ENCODE measurements at places on chromosomes 7 and 10.

GRCh38 chr7:17104419-17104818 is 194.0 kb upstream of the AHR start:
- DNase-seq, result no peak

DNA sequence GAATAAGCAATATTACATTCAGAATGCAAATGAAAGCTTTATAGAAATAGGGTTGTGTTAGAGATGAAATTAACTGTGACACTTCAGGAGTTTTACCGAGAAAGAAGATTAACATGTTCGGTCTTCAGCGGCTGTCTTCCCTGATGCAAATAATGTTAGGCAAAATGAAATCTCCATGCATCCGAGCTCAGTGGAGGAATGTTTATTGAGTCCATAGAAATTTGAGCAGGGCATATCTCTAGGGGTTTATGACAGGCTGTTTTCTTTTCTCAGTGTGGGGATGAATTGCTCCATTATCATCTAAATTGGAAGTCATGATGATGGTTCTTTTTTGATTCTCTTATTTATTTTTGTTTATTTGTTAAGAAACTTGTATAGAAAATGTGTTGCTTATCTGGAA is 31.7 kb downstream of the DYNC1I1 start:
- DNase-seq, result no peak

GRCh38 chr10:20041931-20042330 is 225.7 kb downstream of the PLXDC2 start:
- no peak for DNase-seq

DNA sequence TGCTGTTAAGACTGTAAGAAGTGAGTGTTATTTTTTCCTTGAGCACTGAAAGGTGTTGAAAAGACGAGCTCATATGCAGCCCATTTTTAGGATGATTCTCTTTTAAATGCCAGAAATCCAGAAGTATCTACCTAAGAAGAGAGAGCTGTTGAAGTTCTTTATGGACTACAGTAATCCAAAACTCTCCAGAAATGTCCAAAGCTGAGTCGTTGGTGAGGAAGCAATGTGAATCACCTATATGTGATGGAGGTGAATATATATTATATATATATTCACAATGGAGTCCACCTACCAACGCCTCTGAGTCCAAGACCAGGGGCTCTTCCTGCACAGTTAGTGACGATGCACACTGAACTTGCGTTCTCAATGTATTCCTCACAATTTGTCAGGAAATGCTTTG is 252.7 kb upstream of the PITRM1 start:
- no peak for DNase-seq

DNA sequence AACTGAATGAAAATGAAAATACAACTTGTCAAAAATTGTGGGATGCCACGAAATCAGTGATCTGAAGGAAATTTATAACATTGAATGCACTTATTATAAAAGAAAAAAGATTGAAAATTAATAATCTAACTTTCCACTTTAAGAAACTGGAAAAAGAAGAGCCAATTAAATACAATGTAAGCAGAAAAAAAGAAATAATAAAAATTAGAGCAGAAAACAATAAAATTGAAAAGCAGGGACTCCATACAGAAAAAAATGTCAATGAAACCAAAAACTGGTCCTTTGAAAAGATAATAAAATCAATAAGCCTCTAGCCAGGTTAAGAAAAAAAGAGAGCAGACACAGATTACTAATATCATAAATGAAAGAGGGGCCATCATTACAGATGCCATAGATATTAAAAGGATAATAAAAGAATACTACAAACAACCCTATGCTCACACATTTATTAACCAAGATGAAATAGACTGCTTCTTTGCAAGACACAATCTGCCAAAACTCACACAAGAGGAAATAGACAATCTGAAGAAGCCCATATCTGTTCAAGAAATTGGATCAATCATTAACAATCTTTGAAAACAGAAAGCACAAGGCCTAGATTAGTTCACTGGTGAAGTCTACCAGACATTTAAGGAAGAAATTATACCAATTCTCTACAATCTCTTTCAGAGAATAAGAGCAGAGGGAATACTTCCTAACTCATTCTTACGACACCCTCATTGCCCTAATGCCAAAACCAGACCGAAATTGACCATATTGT is 233.8 kb upstream of the NEBL start:
- no peak for DNase-seq

- DNase-seq, result no peak
Observed at GRCh38 chr10:99740933-99741559, 9.0 kb downstream of the CUTC start.

GRCh38 chr7:126760914-126761577 is 491.7 kb downstream of the GRM8 start:
- no peak for DNase-seq

- no peak for DNase-seq
Observed at GRCh38 chr10:91907914-91908336, 1.4 kb downstream of the FGFBP3 start.

DNA sequence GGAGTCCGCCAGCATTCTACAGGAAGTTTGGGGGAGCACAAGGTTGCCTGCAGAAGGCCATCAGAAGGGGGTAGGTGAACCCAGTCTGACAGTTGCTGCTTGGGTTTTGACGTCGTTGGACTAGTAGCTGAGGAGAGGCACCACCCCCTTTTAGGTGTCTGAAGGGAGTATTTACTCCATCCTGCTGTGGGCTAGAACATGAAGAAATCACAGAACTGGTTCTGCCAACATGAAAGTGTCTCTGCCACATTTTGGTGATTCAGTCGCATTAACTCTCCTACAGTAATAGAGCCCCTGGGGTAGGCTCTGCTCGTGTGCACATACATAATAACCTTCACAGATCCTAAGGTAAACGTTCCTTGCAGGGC is 834 bp upstream of the TRIL start:
- DNase-seq, result no peak

Measured in activated CD4-positive, alpha-beta T cell treated with anti-CD3 and anti-CD28 coated beads for 24 hours (primary cell).